ENCODE measurements at places on chromosomes 5 and 9.
A peak's percentile ranks its signal among the peaks of the same experiment; 100 is the strongest.

DNA sequence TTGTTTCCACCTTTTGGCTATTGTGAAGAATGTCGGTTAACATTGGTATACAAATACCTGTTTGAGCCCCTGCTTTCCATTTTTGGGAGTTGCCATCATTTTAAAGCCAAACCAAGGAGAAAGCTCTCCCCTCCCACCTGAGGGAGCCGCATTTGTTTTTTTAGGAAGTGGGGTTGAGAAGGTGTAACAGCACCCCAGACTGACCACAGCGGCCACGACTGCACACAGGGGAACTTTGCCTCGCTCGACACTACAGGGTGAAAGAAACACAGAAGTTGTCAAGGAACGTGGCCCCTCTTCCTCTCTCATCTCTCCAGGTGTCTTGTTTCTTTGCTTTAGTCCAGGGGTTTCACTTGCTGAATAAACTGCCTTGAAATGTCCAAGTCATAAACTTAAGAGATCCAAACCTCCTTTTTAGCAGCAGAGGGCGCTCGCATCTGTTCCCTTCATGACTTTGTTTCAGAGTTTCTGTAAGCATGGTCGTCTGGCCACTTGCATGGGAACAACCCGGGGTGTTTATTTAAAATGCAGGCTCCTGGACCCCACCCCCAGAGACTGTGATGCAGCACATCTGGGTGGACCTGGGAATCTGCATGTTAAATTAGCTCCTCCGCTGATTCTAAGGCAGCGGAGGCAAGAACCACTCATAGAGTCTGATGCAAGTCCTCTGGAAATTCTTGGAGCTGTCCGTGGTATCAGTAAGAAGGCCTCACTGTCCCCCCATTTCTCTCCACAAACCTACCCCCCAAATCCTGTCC lies 2.1 kb upstream of the TTLL11 start:
- DNase-seq: peak; percentile 37

DNA sequence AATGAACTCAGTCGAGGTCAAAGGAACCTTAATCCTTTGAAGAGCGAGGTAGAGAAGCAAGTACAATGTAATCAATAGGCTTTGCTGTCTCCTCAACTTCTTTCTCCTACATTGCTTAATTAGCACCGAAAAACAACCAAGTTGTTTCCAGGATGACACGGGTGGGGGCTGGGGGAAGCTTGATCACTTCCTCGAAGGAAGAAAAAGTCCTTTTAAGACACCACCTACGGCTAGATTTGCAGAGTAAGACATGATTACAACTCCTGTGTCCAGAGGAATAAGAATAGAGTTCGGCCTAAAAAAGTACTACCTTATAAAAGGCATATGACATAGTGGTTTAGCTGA lies 811 bp upstream of the ARRDC3 start:
- no peak for DNase-seq

- no peak for DNase-seq
Measured at GRCh38 chr5:166594567-166594966, 1696.9 kb upstream of the WWC1 start.

- DNase-seq: no peak
Measured at GRCh38 chr9:12863618-12864017, 88.8 kb downstream of the LURAP1L start.

All from NCI-H1436 (cell line).